Lower lobe of right lung (tissue), 2 donors: ENCODE measurements at places on chromosomes 11 and 22. TPM values are rescaled to one million over a fixed set of nuclear protein-coding genes. Genes with fewer than 3 reads are reported as not detected.

DNA sequence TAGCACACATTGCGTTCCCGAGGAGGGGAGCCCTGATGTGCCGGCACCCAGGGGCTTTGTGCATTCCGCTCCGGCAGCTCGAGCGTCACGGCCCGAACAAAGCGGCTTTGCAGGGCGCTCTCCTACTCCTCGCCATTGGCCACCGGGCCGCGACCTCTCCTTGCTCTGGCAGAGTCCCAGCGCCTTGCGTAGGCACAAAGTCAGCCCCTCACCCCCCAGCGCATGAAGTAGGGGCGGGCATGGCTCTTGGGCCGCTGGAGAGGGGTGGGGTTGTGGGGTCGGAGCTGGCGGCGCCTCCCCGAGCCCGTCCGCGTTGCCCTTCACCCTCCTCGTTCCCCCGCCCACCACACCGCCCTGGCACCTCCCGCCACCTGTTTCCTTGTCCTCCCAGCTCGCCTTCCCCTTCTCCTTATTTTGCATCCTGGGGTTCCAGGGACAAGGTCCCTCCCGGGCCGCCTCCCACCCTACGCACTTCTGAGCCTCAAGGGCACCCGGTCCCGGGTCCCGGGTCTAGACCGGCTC, 753 bp upstream of the PPARA start:
- DNase-seq, result peak; percentile 73
- peaks cover 15% of the 10 kb centered on the region for H3K36me3 ChIP-seq
- H3K4me3 ChIP-seq, result peak overlapping the region; percentile 95
- no peaks in the 10 kb centered on the region for H3K27me3 ChIP-seq

DNA sequence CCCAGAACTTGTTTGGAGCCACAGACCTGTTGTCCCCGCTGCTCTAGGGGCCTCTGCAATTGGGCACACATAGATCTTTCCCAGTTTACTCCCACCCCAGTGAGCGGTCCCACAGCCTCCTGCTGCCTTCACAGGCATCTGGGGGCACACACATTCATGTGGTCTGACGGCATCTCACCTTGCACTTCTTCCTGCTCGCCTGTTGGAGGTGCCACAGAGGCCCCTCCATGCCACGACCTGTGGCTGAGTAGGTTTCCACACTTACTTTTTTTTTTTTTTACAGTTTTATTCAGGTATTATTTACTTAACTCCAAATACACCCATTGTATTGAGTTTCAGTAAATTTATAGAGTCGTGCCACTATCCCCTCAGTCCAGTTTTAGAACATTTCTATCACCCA, 68.9 kb upstream of the SEPTIN5 start:
- H3K27me3 ChIP-seq, result peaks cover 16% of the 10 kb centered on the region
- no peaks in the 10 kb centered on the region for H3K36me3 ChIP-seq
- no peak overlapping the region for H3K4me3 ChIP-seq
- no peaks in the 10 kb centered on the region for H3K4me1 ChIP-seq
- no peak overlapping the region for H3K27ac ChIP-seq

DNA sequence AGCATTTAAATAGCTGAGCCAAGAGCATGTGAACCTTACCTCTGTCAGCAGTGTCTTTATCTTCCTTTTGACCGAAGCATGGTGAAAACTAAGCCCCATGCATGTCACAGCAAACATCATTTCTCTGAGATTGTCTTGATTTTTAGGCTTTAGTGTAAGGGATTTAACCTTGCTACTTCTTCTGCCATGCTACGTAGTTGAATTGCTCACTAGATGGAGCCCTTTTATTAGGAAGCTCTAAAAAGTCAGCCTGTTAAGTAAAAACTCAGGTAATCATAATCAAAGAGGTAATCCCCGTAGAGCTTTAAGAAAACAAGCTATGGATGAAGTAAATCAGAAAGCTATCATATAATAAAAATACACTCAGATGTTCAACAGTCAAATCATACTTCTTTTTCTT, 149.5 kb downstream of the PGR start:
- no peaks in the 10 kb centered on the region for H3K27me3 ChIP-seq
- no peak overlapping the region for H3K4me3 ChIP-seq
- DNase-seq, result no peak
- H3K27ac ChIP-seq, result no peak overlapping the region
- H3K36me3 ChIP-seq, result peaks cover 13% of the 10 kb centered on the region

SSTR3 gene
- total RNA-seq, result not detected

- H3K4me3 ChIP-seq, result no peak overlapping the region
- H3K36me3 ChIP-seq, result peaks cover 20% of the 10 kb centered on the region
- no peaks in the 10 kb centered on the region for H3K27me3 ChIP-seq
- no peak overlapping the region for H3K27ac ChIP-seq
Observed at GRCh38 chr11:60844045-60844869, 2.3 kb downstream of the CCDC86 start.

DNA sequence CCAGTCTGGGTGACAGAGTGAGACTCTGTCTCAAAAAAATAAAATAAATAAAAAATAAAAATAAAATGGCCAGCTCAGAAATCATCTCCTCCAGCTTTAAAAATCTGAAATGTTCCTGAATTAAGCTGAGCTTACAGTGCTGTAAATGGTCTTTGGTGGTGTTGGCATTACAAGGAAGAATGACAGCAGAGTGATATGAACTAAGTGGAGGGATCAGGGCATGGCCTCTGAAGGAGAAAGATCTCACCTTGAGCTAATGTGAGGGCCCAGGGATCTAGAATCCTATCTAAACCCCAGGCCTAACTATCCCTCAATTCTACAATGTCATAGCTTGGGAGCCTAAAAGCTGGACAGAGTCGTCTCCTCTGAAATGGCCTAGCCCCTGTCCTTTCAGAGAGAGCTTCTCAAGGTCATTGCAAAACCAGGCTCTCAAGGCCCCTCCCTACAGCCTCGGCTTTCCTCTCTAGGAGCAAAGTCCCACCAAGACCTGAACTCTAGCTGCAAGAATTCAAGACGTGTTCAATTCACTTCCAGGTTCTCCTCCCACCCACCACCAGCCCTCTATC, 345.4 kb downstream of the BUD13 start:
- no peaks in the 10 kb centered on the region for H3K27me3 ChIP-seq
- no peak overlapping the region for H3K27ac ChIP-seq
- no peaks in the 10 kb centered on the region for H3K36me3 ChIP-seq
- no peak overlapping the region for H3K4me3 ChIP-seq
- H3K4me1 ChIP-seq, result peaks cover 5% of the 10 kb centered on the region
- DNase-seq, result no peak

DNA sequence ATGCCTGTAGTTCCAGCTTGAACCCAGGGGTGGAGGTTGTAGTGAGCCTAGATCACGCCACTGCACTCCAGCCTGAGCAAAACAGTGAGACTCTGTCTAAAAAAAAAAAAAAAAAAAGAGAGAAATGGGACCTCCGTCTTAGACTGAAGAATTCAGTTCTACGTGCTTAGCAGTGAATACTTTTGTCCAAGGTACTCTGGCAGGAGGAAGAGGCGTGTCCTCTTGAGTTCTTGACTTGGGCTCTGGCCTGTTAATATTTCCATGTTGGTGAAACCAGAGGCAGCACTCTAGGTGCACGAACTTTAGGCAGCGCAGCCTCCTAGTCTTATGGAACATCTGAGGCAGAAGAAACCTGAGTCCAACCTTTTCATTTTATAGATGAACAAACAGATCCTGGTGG, 2.4 kb downstream of the HMBS start:
- H3K27ac ChIP-seq, result no peak overlapping the region
- no peak for DNase-seq
- H3K36me3 ChIP-seq, result peaks cover 8% of the 10 kb centered on the region
- H3K4me3 ChIP-seq, result no peak overlapping the region

GRCh38 chr11:32615422-32615821, 31.8 kb downstream of the EIF3M start:
- H3K36me3 ChIP-seq, result no peaks in the 10 kb centered on the region
- H3K27ac ChIP-seq, result no peak overlapping the region
- no peaks in the 10 kb centered on the region for H3K4me1 ChIP-seq
- no peak for DNase-seq
- H3K4me3 ChIP-seq, result no peak overlapping the region
